ELR (cell line): ENCODE measurements at places on chromosomes 12 and 14.

- DNase-seq: peak; percentile 49
Observed at GRCh38 chr14:58637391-58638230, at the start of gene DACT1. Gene DACT1 (plus strand): TSS chr14:58637962. CDS start chr14:58638203, 241 bp downstream.

DNA sequence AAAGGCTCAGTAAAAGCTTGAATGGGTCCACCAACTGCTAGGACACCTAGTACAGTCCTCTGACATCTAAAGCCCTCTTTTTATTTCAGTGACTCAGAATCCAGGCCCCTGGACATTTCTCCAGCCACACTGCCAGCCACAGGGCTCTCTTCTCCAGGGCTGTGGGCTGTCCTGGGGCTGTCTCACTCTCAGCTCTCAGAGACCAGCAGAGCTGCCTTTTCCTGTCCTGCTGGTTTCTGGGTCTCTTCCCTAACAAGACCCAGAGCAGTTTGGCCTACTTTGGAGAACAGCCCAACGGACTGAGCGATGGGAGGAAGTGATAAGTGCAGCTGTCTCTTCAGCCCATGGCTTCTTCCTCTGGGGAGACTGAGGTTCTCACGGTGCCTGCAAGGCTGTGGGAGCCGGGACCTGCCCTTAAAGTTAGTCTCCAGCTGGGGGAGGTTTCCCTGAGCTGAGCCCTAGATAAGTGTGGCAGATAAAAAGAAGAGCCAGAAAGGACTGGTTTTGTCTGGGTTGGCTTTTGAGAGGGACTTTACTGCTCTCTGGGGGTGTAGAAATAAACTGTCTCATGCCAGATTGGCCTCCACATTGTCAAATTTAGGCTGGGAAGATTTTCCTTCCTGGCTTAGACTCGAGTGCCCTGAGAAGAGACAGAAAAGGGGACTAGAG is 979.8 kb downstream of the VRK1 start:
- DNase-seq: no peak

GRCh38 chr12:76927170-76927784 is 48.5 kb upstream of the CSRP2 start:
- peak; percentile 56 for DNase-seq

DNA sequence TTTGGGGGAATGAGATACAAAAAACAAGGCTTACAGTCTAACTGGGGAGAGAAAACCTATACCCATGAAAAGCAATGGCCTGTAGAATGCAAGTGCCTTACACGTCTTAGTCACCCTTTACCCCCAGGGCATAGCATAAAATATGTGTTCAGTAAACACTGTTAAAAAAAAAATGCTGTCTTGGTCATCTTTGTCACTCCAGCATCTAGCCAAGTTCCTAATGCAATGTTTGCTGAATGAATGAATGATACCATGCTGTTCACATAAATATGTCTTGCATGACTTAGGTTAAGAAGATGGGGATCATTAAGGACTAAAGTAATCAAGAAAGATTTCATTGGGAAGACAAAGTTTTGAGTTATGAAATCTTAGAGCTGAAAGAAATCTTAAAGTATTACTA is 38.5 kb downstream of the PPP2R5E start:
- peak; percentile 84 for DNase-seq

DNA sequence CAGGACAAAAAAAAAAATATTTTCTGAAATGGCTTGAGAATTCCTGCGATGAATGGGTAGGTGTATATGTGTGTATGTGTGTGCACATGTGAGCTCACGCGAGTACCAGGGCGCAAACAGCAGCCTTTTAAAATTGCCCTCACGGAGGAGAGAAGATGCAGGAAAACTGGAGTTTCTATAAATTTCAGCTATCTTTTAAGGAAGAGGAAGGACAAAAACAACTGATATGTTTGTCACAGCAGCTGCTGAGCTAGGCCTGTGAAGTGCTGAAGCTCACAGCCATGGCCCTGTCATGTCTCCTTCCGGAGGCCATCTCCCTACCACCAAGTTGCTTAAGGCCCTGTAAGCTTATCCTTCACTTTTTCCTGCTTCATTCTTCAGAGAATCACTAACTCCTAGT is 40.8 kb downstream of the DUSP16 start:
- DNase-seq: no peak

- peak; percentile 60 for DNase-seq
Observed at GRCh38 chr14:22837114-22837749, 847 bp downstream of the MMP14 start.

GRCh38 chr12:28958553-28959195 is 190.4 kb upstream of the FAR2 start:
- no peak for DNase-seq

GRCh38 chr12:92593734-92594402 is 108.9 kb upstream of the PLEKHG7 start:
- peak; percentile 97 for DNase-seq

DNA sequence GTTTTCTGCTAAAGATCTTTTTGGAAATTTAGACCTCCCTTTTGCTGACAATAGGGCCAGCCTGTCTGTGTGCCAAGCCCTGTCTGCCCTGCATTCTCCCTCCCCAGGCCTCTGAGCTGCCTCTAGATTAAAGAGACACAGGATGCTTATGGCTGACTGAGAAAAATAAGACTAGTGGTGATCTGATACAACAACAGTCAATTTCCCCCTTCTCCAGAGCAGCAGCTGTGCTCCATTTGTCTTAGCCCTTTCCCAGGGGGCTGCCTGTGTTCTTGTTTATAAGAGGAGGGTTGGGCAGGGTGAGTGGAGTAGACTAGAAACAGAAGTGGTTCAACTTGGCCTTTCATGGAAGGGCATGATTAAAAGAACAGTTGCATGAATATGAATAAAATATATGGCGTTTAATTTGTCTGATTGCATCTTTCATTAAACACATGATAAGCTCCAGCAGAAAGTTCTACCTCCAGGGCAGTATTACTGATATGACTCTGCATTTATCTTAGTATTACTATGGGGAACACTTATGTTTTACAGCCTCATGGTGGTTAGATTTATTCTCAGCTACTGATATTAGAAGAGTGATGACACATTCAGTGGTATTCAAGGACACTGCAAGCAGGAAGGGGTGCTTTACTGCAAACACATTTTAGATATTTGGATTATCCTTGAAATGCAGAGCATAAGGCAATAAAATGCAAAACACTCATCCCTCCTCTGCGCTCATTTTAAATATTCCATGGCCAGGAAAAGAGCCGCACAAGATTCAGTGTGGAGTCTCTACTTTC is 150.2 kb upstream of the CLEC14A start:
- peak; percentile 77 for DNase-seq

GRCh38 chr12:112103758-112104503 is 4.7 kb downstream of the NAA25 start:
- no peak for DNase-seq

- DNase-seq: no peak
Observed at GRCh38 chr12:11624116-11624515, 25.4 kb upstream of the ETV6 start.

- DNase-seq: no peak
Observed at GRCh38 chr14:38255673-38256532, at the start of gene CLEC14A. Gene CLEC14A (minus strand): TSS chr14:38256093. CDS start chr14:38256022, 71 bp downstream.

- DNase-seq: no peak
Observed at GRCh38 chr12:4881266-4882064, 28.2 kb upstream of the KCNA1 start.

- peak; percentile 57 for DNase-seq
Observed at GRCh38 chr12:120678572-120678971, 8.4 kb upstream of the MLEC start.
